Natural killer cell (primary cell): ENCODE measurements at places on chromosomes 13 and 19.
A peak's percentile ranks its signal among the peaks of the same experiment; 100 is the strongest.

GRCh38 chr13:48994706-48995105, 19.0 kb downstream of the FNDC3A start:
- H3K36me3 ChIP-seq: no peaks in the 10 kb centered on the region
- H3K27ac ChIP-seq: no peak overlapping the region
- H3K4me3 ChIP-seq: no peak overlapping the region
- H3K4me1 ChIP-seq: no peaks in the 10 kb centered on the region

DNA sequence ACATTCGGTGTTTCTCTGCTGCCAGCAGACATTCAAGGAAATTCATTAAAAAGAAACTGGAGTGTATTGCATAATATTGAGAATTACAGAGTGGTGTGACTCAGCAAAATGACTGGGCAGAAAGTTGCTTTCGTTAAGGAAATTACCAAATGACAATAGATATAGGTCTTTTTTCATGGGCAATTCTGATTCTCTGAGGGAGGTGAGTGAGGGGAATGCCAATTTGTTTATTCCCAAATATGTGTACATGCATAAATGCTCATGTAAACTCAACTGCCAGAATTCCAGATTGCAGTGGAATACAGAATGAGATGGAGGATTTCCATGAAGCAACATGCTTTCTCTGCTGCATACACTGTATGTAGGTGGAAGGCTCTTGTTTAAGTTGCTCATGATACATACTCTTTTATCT, 1730.1 kb downstream of the SLITRK5 start:
- no peak for DNase-seq
- no peaks in the 10 kb centered on the region for H3K36me3 ChIP-seq
- H3K27ac ChIP-seq: no peak overlapping the region
- H3K4me3 ChIP-seq: no peak overlapping the region
- no peaks in the 10 kb centered on the region for H3K27me3 ChIP-seq

GRCh38 chr13:112720251-112720650, 30.4 kb downstream of the ATP11A start:
- H3K27ac ChIP-seq: no peak overlapping the region
- H3K4me1 ChIP-seq: peaks cover 5% of the 10 kb centered on the region
- H3K4me3 ChIP-seq: no peak overlapping the region
- no peak for DNase-seq
- H3K27me3 ChIP-seq: no peaks in the 10 kb centered on the region

DNA sequence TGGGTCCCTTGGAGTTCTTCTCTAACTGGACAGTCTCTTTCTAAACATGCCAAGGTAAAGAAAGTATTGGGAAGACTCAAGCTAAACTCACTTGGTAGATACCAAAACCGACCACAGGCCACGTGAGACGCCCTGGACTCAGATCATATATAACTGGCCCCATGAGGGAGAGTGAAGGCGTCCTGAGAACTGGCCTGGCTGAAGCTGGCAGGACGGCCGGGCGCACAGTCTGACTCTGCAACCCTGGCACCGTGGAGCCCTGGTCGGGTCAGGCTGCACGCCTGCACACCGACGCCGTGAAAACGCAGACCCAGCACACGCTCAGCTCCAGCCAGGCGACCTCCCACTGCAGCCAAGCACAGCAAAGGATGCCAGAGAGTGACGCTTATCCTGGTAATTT, 122.5 kb upstream of the SPACA7 start:
- H3K27me3 ChIP-seq: no peaks in the 10 kb centered on the region
- no peak for DNase-seq
- no peaks in the 10 kb centered on the region for H3K4me1 ChIP-seq
- H3K36me3 ChIP-seq: no peaks in the 10 kb centered on the region

GRCh38 chr13:62377838-62378237, 962.2 kb upstream of the PCDH20 start:
- no peak overlapping the region for H3K27ac ChIP-seq
- DNase-seq: no peak
- no peaks in the 10 kb centered on the region for H3K36me3 ChIP-seq
- H3K4me3 ChIP-seq: no peak overlapping the region
- H3K4me1 ChIP-seq: no peaks in the 10 kb centered on the region

- peak overlapping the region; percentile 74 for H3K4me3 ChIP-seq
- no peaks in the 10 kb centered on the region for H3K27me3 ChIP-seq
- H3K36me3 ChIP-seq: no peaks in the 10 kb centered on the region
- peaks cover 59% of the 10 kb centered on the region for H3K4me1 ChIP-seq
- DNase-seq: peak; percentile 88
Measured at GRCh38 chr19:47230054-47230920, 712 bp downstream of the BBC3 start.

DNA sequence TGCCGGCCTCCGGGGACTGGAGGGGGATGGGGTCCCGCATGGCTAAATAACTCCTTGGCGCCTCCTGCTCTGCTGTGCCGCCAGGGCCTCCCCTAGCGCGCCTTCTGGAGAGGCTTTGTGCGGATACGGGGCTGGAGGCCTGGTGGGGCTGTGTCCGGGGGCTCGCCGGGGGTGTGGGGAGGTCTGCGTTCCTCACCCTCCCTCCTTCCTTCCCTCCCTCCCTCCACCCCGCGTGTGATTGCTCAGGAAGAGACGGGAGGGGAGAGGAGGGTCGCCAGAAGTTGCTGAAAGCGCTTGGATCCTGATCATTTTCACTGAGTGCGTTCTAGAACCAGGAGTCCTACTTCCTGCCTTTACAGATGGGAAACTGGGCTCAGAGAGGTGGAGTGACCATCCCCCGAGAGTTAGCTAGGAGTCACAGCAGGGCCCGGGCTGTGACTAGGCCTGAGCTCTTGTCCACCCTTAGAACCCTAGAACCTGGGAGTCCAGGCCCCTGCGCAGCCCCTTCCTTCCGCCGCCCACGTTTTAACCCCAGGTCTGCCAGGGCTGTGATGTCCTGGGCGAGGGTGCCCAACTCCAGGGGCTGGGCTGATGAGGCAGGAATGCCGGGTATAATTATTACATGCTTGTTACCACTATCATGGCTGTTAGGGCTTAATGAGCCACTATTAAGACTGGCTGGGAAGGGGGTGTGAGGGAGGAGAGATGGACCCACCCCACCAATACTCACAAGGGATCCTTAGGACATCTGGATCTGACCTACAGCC, 782 bp upstream of the JUND start:
- peak overlapping the region; percentile 100 for H3K27ac ChIP-seq
- peak; percentile 45 for DNase-seq
- peaks cover 40% of the 10 kb centered on the region for H3K4me1 ChIP-seq
- H3K4me3 ChIP-seq: peak overlapping the region; percentile 74
- no peaks in the 10 kb centered on the region for H3K27me3 ChIP-seq

- H3K36me3 ChIP-seq: no peaks in the 10 kb centered on the region
- no peak overlapping the region for H3K4me3 ChIP-seq
- H3K4me1 ChIP-seq: no peaks in the 10 kb centered on the region
- H3K27me3 ChIP-seq: no peaks in the 10 kb centered on the region
Measured at GRCh38 chr13:23231241-23231640, 50.5 kb downstream of the SGCG start.

DNA sequence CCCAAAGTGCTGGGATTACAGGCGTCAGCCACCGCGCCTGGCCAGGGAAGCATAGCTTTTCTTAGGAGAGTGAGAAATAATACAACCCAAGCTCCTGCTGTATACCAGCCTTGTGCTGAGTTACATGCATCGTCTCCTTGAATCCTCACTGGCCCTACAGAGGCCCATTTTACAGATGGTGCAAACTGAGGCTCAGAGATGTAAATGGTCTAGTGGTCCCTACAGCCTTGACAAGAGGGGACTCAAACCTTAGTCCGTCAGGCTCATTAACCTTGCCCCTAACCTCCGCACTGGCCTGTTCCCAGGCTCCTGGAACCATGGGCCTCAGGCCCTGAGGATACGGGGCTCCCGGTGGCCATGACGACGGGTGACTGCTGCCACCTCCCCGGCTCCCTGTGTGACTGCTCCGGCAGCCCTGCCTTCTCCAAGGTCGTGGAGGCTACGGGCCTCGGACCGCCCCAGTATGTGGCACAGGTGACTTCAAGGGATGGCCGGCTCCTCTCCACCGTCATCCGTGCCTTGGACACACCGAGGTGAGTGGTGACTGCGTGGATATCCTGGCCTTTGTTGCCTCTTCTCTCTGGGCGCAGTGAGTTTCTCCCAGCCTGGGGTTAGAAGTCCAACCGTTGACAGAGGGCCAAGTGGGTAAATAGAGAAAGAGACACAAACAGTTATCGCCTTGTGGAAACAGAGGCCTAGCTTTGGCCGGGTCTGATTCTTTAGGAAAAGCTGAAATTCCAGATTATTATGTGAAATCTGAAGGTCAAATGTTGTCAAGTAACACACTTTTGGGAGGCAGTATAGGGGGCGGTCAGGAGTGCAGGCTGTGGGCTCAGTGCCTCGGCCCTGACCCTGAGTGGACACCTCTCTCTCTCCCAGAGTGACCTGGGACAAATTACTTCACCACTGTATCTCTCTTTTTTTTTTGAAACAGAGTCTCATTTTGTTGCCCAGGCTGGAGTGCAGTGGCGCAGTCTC, 8.7 kb downstream of the MARCHF2 start:
- no peak for DNase-seq
- no peaks in the 10 kb centered on the region for H3K4me1 ChIP-seq
- H3K4me3 ChIP-seq: no peak overlapping the region
- no peaks in the 10 kb centered on the region for H3K27me3 ChIP-seq
- no peak overlapping the region for H3K27ac ChIP-seq

DNA sequence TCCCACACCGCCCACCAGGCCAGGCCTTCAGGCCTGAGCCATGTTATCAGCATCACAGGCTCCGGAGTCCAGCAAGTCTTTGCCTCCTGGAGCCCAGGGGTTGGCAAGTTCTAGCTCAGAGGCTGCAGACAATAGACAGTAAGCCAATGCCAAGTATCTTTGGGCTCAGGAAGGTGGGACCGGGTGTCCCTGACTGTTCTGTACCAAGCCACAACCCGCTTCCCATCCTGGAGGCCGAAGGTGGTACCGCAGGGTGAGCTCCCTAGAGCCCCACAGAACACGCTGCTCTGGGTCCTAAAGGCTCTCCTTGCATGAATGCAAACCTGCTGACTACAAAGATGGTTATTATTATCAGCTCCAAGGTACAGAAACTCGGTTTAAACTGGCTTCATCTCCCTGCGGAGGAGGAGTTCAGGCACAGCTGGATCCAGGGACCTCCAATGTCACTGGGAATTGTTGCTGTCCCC, 5.5 kb upstream of the FSTL3 start:
- no peak for DNase-seq
- H3K27ac ChIP-seq: no peak overlapping the region

- no peaks in the 10 kb centered on the region for H3K36me3 ChIP-seq
- no peaks in the 10 kb centered on the region for H3K27me3 ChIP-seq
- DNase-seq: no peak
- no peaks in the 10 kb centered on the region for H3K4me1 ChIP-seq
- no peak overlapping the region for H3K27ac ChIP-seq
Measured at GRCh38 chr13:26518451-26518959, 39.0 kb upstream of the WASF3 start.

GRCh38 chr13:50780201-50781015, 63.1 kb downstream of the DLEU7 start:
- peaks cover 6% of the 10 kb centered on the region for H3K27me3 ChIP-seq
- H3K36me3 ChIP-seq: no peaks in the 10 kb centered on the region
- no peak overlapping the region for H3K4me3 ChIP-seq
- no peaks in the 10 kb centered on the region for H3K4me1 ChIP-seq
- no peak overlapping the region for H3K27ac ChIP-seq
- DNase-seq: no peak

GRCh38 chr19:47890865-47891621, 4.9 kb upstream of the SULT2A1 start:
- no peaks in the 10 kb centered on the region for H3K27me3 ChIP-seq
- H3K4me1 ChIP-seq: no peaks in the 10 kb centered on the region
- H3K4me3 ChIP-seq: no peak overlapping the region
- H3K27ac ChIP-seq: no peak overlapping the region

DNA sequence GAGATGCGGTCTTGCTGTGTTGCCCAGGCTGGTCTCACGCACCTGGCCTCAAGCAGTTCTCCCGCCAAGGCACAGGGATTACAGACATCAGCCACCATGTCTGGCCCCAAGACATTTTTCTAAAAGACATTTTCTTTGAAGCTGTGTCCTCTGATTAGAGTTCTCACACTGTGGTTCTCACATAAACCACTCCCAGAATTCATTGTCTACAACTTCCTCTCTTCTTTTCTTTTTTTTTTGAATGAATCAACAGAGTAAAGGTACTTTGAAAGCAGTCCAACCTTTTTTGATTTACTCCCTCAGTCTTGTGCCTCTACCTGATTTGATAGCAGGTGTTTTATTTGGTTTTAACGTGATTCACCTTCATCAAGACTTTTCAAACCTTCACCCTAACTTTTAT, 14.3 kb upstream of the SHD start:
- no peak overlapping the region for H3K4me3 ChIP-seq
- peak overlapping the region; percentile 49 for H3K27ac ChIP-seq
- H3K4me1 ChIP-seq: peaks cover 49% of the 10 kb centered on the region
- no peak for DNase-seq
- H3K36me3 ChIP-seq: peaks cover 52% of the 10 kb centered on the region

DNA sequence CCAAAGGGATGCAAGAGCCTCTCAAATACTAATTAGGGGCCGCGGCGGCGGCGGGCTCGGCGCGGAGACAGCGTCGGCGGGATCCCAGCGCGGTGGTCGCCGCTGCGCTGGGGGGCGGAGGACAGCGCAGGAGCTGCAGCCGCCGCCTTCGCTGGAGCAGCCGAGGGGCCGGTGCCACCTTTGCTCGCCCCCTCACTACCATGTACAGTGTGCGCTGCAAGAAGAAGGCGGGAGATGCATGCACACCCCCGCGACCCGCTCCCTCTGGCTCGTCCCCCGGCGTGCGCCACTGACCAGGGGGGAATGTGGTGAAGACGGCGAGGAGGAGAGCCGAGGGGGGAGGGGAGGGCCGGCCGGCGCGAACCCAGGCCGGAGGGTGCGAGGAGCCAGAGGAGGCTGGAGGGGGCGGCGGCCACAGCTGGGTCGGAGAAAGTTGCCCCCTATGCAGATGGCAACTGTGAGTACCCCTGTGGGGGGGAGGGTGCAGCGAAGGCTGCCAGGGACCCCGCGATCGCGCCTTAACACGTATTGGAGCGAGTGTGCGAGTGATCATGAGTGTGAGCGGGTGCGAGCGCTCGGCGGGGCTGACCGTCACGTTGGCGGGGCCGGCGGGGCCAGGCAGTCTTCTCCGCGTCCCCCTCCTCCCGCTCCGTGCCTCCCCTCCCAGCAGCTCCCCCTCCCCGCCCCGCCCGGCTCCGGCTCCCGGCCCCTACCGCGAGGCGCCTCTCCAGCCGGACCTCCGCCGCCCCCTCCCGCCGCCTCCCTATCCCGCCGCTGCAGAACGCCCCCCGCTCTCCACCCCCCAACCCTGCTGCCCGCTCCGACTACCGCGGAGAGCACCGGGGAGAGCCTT, 808 bp downstream of the SLITRK5 start:
- H3K4me3 ChIP-seq: peak overlapping the region; percentile 61
- no peak for DNase-seq
- peaks cover 42% of the 10 kb centered on the region for H3K4me1 ChIP-seq
- H3K36me3 ChIP-seq: no peaks in the 10 kb centered on the region
- H3K27ac ChIP-seq: no peak overlapping the region

GRCh38 chr19:51246164-51246552, 4.7 kb upstream of the SIGLECL1 start:
- no peak overlapping the region for H3K4me3 ChIP-seq
- peaks cover 22% of the 10 kb centered on the region for H3K4me1 ChIP-seq
- no peaks in the 10 kb centered on the region for H3K27me3 ChIP-seq
- H3K36me3 ChIP-seq: no peaks in the 10 kb centered on the region

DNA sequence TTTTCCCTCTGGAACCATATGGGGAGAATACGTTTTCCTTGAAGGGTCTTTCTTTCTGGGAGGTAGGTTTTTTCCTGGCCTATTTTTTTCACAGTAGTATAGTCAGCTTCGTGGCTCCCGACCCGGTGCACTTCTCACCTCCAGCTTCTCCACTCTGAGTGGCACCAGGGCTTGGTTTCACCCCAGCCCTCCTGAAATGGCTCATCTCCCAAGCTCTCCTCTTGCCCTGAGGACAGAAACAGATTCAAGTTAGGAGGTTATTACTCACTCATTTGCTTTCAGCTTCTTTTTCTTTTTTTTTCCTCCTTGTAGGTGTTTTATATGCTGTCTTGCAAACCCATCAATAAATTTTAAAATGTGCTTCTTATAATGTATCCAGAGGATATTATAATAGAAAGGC, 199.3 kb downstream of the RFC3 start:
- DNase-seq: no peak
- H3K4me1 ChIP-seq: no peaks in the 10 kb centered on the region
- no peaks in the 10 kb centered on the region for H3K36me3 ChIP-seq
- H3K4me3 ChIP-seq: no peak overlapping the region
